ENCODE measurements at places on chromosomes 4 and X. TPM values are rescaled to one million over a fixed set of nuclear protein-coding genes. Genes with fewer than 3 reads are reported as not detected.

The HTR2C gene
- total RNA-seq = not detected

The BANK1 gene
- total RNA-seq = 1.1 TPM

The LUZP4 gene
- not detected for total RNA-seq

The RPA4 gene
- total RNA-seq = 0.35 TPM

The MTMR8 gene
- 0.50 TPM for total RNA-seq

The FGG gene
- total RNA-seq = 5.5 TPM

The FGB gene
- 15.9 TPM for total RNA-seq

The CT45A5 gene
- not detected for total RNA-seq

The CACNA1F gene
- total RNA-seq = not detected

The YY2 gene
- 2.9 TPM for total RNA-seq

The THOC2 gene
- 42.4 TPM for total RNA-seq

The SLC2A9 gene
- 0.98 TPM for total RNA-seq

The SNCA gene
- total RNA-seq = not detected

The TRIM75 gene
- total RNA-seq = not detected

Measured in A549 treated with GW870086 at 1 μM for 4 hours (cell line).